ENCODE measurements at places on chromosomes 4 and X. TPM values are rescaled to one million over a fixed set of nuclear protein-coding genes. Genes with fewer than 3 reads are reported as not detected.

SHOX gene
- not detected for total RNA-seq

DNA sequence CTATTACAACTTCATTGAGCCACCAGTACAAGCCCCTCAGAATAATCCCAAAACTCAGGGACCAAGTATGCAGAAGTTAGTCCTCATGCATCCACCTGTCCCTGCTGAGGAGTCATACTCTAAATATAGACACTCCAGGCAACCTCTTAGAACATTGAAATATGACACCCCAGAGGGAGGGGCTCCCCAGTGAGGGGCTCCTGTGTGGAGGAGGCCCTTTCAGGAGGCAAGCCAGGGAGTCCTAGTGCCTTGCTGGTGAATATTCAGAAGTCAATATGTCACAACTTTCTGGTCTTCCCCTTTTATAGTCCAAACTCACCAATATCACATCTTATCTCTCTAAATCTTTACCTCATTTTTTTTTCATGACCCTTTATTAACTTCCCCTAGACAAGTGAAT is 1.6 kb upstream of the ARMCX6 start:
- H3K4me3 ChIP-seq, result no peak overlapping the region
- H3K27ac ChIP-seq, result no peak overlapping the region
- H3K27me3 ChIP-seq, result no peaks in the 10 kb centered on the region
- peaks cover 11% of the 10 kb centered on the region for H3K36me3 ChIP-seq

GRCh38 chr4:162164906-162165510 is 1.2 kb upstream of the FSTL5 start:
- DNase-seq, result no peak
- H3K27ac ChIP-seq, result no peak overlapping the region
- no peaks in the 10 kb centered on the region for H3K36me3 ChIP-seq
- peaks cover 2% of the 10 kb centered on the region for H3K4me1 ChIP-seq
- no peaks in the 10 kb centered on the region for H3K27me3 ChIP-seq
- no peak overlapping the region for H3K4me3 ChIP-seq

DNA sequence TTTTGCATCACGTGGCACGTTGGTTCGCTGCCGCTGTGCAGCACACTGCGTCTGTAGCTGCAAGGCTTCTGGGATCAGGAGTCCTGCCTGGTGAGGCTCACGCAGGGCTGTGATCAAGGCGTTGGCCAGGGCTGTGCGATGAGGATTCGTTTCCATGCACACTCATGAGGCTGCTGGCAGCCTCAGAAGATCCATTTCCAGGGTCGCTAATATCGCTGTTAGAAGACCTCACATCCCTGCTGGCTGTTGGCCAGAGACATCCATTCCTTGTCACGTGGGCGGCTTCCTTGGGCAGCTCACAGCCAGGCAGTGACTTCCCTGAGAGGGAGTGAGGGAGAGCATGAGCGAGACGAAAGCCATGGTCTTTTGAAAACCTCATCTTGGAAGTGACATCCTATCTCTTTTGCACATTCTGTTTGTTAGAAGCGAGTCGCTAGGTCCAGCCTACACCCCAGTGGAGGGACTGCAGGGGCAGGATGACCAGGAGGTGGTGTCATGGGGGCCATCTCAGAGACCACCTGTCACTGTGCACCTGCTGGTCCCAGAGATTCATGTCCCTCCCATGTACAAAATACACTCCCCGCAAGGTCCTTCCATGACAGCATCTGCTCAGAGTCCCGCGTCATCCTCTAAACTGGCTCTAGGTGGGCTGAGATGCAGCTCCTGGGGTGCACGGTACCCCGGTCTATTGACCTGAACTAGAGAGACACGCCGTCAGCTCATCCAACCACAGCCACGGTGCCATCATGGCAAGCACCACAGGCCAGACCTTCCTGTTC is 12.2 kb downstream of the RGS12 start:
- peak overlapping the region; percentile 99 for H3K27ac ChIP-seq
- no peak for DNase-seq
- H3K27me3 ChIP-seq, result peaks cover 13% of the 10 kb centered on the region
- peaks cover 79% of the 10 kb centered on the region for H3K4me1 ChIP-seq
- H3K36me3 ChIP-seq, result peaks cover 8% of the 10 kb centered on the region

CBLL2 gene
- total RNA-seq, result not detected

VSIG4 gene
- total RNA-seq, result not detected

GRCh38 chrX:72393836-72394517 is 88.3 kb upstream of the CITED1 start:
- H3K4me3 ChIP-seq, result no peak overlapping the region
- H3K27ac ChIP-seq, result no peak overlapping the region
- no peak for DNase-seq

IL1RAPL1 gene
- total RNA-seq, result 0.18 TPM

GRCh38 chr4:185660340-185660739 is 125.0 kb upstream of the PDLIM3 start:
- H3K27me3 ChIP-seq, result peaks cover 3% of the 10 kb centered on the region
- H3K4me1 ChIP-seq, result peaks cover 11% of the 10 kb centered on the region
- no peak for DNase-seq
- H3K27ac ChIP-seq, result no peak overlapping the region
- no peaks in the 10 kb centered on the region for H3K36me3 ChIP-seq

ABLIM2 gene
- total RNA-seq, result 0.74 TPM

FRMD7 gene
- total RNA-seq, result not detected

All from endothelial cell (in vitro differentiated cells).